Hepatocyte (in vitro differentiated cells): ENCODE measurements at places on chromosomes 5 and 9. TPM values are rescaled to one million over a fixed set of nuclear protein-coding genes. Genes with fewer than 3 reads are reported as not detected.

PCDHA3 gene
- 0.12 and 0.49 TPM in 2 replicates for polyA plus RNA-seq

- DNase-seq = peak; percentile 65
Measured at GRCh38 chr5:44774279-44774880, 34.4 kb upstream of the MRPS30 start.

DNA sequence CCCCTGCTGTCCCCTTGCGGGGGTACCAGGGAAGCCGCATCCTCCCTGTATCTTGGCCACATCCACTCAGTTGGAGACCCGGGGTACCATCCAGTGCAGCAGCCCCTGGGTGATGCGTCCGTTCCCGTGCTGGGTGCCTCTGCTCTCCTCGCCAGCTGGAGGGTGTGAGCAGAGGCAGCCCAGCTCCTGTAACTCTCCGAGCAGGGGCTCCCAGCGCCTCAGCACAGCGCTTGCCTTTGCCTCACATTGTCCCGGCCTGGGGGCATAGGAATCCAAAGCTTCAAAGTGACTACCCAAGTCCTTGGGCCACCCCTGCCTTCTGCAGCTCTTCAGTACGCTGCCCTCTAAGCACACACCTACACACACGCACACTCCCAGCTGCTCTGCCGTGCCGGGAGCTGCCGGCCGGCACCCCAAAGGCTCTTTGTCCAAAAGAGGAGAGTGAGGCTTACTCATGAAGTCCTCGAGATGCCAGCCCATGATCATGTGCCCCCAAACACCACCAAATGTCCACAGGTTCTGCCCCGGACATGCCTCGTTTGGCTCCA is 733 bp downstream of the ANGPTL2 start:
- peak; percentile 40 for DNase-seq

DNA sequence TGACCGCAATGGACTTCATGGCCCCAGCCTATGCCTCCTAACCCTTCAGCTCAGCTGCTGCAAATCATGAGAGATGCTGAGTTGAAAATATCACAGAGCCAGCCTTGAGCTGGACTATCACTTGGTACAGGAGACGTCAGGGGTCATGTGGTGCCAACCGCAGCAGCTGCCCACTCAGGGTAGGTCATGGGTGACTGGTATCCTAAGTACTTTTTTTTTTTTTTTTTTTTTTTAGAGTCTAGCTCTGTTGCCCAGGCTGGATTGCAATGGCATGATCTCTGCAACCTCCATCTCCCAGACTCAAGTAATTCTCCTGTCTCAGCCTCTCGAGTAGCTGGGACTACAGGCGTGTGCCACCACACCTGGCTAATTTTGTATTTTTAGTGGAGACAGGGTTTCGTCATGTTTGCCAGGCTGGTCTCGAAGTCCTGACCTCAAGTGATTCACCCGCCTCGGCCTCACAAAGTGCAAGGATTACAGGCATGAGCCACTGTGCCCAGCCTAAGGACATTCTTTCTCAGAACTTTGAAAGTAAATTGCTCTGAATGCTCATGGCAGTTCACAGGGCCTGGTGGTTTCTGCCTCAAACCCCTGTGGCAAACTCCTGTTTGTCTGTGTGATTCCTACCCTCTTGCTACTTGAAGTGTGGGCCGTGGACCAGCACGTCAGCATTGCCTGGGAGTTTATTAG is 21.3 kb downstream of the WWC1 start:
- DNase-seq = no peak

CDC20B gene
- 0.12 TPM in 1 of 2 replicates, not detected in the other for polyA plus RNA-seq

DNA sequence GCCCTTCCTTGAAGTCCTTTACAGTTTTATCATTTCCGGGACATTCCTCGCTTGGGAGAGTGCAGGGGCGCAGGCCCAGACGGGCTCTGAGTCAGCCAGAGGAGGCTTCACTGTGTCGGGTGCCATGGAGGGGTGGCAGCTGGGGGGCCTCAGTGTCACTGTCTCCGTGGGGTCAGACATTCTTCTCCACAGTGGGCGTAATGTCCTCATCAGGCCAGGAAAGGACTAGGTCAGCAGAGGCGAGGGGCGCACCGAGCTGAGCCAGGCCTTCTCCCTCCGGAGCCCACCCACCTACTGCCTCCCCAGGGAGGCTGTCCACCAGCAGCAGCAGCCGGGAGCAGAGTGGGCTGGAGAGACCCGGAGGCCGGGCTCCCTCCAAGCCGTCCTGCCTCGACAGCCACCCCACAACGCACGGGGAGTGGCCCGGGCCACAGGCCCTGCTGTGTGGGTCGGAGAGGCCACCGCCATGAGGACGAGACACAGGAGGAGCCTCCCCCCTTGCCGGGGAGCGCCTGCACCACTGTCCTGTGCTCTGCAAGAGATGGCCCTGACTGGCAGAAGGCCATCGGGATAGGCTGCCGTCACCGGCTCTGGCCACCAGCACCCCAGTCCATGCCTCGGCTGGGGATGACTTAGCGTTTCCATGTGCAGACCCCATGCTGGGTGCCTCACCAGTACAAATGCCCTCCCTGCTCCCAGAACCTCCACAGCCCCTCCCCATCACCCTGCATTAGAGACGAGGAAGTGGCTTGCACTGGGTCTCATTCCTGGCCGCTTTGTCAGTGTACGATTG is 26.5 kb downstream of the SARDH start:
- no peak for DNase-seq

ATP10B gene
- 1.4 and 2.7 TPM in 2 replicates for polyA plus RNA-seq

- no peak for DNase-seq
Measured at GRCh38 chr5:97919719-97920118, 736.7 kb upstream of the RIOK2 start.
